ENCODE measurements at places on chromosomes 1 and 21.

DNA sequence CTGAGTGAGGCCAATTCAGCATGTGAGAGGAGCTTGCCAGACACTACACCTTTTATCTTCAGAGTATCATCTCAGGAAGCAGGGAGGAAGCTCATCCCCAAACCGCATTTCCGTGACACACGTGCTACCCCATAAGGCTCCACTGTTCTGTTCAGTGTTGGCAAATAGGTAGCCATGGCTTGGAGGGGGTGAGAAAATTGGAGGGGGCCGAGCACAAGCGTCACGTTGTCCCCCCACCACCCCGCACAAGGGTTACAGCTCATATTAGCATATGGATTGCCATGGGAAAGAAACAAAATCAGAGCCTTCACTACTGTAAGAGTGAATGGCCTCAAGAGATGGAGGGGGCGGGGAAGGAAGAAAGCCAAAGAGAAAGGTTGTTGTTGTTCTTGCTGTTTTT is 46.7 kb downstream of the OLIG1 start:
- DNase-seq: no peak

DNA sequence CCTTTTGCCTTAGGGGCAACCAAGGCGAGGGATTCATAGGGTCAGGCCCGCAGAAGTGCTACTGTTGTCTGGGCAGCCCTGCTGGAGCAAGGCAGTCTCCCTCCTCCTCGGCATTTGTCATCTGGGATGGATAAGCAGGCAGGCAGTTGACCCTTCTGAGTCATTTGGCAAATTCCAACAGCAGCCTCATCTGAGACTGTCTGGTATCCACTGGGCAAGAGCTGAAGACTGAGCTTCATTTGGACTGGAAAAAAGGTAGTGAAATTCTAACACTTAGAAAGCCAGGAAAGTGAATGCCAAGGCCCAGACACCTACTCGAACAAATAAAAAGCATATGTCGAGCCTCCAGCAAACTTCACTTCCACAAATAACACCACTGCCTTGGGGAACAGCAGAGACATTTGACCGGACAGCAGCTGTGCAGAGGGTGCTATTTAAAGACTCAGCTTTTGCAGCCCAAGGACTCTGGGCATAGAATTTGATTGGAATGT is 4.0 kb upstream of the ZBTB40 start:
- DNase-seq: peak; percentile 32

- DNase-seq: no peak
Measured at GRCh38 chr1:154430903-154431302, 25.8 kb downstream of the IL6R start.

DNA sequence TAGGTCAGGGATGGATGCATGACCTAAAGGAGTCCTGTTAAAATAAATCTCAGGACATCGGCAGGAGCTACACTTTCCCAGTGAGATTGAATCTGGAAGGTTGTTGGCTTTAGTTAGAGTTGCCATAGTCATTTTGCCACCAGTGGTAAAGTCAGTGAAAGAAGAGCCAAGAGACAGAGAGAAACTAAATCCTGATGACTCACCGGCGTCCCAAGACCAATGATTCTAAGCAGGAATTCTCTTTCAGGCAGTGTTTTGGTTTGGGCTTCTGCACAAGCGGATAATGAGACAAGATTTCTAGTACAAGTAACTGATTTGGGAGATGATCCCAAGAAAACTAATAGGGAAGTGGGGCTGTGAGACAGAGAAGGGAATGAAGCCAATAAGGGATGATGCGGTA is 88.8 kb upstream of the ETS2 start:
- no peak for DNase-seq

Data from A549 (cell line).